Stimulated activated CD4-positive, alpha-beta T cell treated with anti-CD3 and anti-CD28 coated beads, Interleukin-2, amount 100 ng/mL, for 24 hours (primary cell): ENCODE measurements at places on chromosomes 16 and 17.

DNA sequence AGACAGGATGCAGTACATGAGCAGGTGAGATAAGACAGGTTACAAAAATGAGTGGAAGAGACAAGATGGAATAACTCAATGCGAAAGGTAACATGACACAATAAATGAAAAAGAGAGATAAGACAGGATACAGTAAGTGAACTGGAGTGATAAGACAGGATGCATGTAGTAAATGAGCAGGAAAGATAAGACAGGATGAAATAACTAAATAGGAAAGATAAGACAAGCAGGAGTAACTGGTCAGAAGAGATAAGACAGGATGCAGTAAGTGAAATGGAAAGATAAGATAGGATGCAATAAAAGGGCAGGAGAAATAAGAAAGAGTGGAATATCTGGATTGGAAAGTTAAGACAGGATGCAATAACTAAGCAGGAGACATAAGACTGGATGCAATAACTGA is 8.3 kb upstream of the MYH4 start:
- no peak for DNase-seq

GRCh38 chr16:59179446-59180082 is 445.4 kb upstream of the GOT2 start:
- DNase-seq = no peak

DNA sequence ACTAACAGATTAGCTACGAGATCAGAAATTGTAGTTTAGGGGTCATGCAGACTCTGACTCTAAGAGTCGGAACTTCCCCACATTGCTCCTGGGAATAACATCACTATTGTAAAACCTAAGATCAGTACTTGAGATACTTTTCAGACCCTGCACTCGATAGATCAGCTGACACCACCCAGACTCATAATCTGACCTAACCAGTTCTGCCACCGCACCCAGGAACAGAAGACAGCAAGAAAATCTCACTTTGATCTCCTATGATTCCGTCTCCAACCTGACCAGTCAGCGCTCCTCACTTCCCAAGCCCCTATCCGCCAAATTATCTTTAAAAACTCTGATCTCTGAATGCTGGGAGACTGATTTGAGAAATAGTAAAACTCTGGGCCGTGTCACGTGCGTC is 27.2 kb upstream of the ASGR2 start:
- DNase-seq = no peak

GRCh38 chr16:74275031-74275636 is 21.5 kb upstream of the PSMD7 start:
- no peak for DNase-seq

DNA sequence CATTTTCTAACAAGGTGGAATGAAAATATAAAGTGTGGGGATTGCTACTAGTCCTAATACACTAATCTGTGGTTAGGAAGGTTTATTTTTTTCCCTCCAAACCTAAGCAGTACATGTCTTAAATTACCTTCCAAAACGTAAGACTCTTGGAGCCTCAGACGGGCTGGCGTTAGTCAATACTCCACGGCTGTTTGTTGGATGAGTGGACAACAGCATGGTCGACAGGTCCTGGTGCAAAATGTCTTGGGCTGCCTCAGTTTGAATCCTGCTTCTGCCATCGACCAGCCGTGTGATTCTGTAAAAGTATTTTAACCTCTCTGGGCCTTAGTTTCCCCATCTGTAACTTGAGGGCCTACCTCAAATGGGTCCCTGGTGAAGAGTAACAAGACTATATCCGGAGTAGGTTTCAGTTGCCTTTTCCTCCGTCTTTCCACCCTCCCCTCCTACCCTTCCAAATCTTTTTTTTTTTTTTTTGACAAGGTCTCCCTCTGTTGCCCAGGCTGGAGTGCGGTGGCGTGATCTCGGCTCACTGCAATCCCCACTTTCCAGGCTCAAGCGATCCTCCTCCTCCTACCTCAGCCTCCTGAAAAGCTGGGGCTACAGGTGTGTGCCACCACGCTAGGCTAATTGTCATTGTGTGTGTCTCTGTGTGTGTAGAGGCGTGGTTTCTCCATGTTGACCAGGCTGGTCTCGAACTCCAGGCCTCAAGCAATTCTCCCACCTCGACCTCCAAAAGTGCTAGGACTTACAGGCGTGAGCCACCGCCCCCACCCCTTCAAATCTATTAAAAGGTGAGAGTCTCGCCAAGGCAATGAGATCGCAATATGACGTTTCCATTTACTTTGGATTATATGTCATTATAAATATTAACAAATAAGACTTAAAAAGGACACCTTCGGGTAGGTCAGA is 5.8 kb downstream of the SCGB1C2 start:
- peak; percentile 12 for DNase-seq

DNA sequence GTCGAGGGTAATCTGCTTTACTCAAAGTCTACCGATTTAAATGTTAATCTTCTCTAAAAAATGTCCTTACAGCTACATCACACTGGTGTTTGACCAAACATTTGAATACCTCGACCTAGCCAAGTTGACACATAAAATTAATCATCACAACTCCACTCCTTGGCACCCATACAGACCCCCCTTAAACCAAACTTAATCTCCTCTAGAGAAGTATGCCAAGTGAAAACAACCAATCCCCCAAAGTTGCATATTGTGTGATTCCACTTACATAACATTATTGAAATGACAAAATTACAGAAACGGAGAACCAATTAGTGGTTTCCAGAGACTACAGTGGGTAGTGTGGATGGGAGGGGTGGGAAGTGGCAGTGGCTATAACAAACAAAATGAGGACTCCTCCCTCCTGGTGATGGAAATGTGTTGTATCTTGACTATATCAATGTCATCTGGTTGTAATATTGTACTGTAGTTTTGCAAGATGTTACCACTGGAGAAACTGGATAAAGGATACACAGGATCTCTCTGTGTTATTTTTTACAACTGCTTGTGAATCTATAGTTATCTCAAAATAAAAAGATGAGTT is 39.4 kb downstream of the CAPNS2 start:
- no peak for DNase-seq
